NCI-H2081 (cell line): ENCODE measurements at places on chromosomes 11 and 22.

DNA sequence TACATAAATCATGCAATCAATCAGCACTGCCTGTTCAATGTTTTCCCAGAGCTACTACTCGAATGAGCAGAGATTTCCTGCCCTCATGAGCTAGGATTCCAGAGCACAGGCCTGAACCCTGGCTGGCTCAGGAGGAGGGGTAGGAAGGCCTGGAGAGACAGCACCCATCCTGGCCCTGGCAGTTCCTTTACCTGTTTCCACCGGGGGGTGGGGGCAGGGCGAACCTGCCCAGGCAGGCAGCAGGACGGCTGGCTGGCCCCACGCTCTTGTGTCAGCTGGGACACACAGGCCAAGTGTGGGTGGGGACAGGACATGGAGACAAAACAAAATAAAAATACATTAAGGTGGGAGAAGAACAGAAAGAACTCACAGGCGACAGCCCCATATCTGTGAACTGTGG is 109.8 kb upstream of the BID start:
- no peak for DNase-seq

DNA sequence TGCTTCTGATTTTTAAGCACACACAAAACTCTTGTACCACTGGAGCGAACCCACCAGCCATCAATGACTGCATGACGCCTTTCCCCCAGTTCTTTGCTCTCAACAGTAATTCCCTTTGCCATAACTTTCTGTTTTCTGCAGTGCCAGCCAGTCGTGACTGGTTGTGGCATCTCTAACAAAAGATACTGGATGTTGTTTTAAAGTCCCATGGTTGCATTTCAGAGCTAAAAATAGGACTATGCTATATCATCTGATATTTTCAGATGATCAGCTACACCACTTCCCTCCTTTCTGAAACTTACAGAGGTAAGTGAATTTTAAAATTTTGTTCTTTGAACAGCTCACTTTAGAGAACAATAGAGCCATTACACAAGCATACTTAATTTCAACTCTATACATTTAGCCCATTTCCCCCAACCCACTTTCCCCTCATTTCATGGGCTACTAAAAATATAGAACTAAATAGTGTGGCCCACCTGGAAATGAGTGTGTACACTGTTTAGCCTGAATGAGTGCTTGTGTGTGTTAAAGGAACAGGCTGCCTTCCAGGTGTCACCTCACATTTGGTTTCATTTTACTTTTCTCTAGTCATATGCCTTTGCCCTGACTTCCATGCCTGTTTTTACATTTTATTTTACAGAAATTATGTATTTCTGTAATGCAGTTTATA is 136.9 kb upstream of the ZC3H12C start:
- no peak for DNase-seq

DNA sequence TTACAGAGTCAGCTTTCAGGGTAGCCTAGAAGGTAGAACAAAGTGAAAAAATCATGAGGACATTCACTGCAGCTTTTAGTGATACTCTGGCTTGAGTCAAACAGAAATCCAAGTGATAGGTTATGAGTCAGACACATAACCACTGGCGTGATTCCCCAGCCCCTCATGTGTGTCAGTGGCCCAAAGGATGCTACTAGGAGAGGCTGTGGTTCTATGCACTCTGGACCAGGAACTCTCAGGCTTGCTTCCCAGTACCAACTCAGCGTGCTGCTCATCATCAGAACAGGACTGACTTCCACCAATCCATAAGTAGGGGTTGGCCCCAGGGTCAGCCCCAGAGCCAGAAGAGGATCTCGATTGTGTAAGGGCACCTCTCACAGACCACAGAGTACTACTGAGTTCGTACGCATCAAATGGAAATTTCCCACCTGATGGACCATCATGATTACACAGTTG is 116.8 kb downstream of the MED15 start:
- DNase-seq = no peak

GRCh38 chr11:109150581-109150980 is 271.4 kb upstream of the C11orf87 start:
- no peak for DNase-seq

GRCh38 chr11:121614636-121615240 is 162.0 kb upstream of the SORL1-AS1 start:
- no peak for DNase-seq

GRCh38 chr11:29368126-29368525 is 648.7 kb downstream of the KCNA4 start:
- no peak for DNase-seq

DNA sequence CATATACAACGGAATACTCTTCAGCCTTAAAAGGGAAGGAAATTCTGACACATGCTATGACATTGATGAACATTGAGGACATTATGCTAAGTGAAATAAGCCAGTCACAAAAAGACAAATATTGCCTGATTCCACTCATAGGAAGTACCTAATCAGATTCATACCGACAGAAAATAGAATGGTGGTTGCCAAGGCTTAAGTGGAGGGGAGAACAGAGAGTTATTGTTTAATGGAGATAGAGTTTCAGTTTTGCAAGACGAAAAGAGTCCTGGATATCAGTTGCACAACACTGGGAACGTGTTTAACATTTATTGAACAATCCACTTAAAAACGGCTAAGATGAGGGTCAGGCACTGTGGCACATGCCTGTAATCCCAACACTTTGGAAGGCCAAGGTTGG is 45.6 kb upstream of the HIPK3 start:
- DNase-seq = no peak

GRCh38 chr11:29780756-29781155 is 236.1 kb downstream of the KCNA4 start:
- peak; percentile 20 for DNase-seq

- DNase-seq = no peak
These were observed 24.0 kb downstream of the TNKS1BP1 start for GRCh38 chr11:57300785-57301184.

- no peak for DNase-seq
These were observed 53.4 kb downstream of the LIF start for GRCh38 chr22:30193031-30193775.

DNA sequence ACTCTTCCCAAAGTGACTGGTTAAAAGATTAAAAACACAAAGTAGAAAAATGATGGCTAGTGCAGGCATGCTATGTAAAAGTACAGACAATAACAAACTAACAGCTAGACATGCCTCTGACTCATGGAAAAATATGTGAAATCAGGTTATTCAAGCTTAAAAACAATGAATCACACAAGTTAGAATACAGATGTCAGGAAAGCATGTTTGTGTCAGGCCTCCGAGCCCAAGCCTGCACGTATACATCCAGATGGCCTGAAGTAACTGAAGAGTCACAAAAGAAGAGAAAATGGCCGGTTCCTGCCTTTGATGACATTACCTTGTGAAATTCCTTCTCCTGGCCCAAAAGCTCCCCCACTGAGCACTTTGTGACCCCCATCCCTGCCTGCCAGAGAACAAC is 110.1 kb downstream of the NOX4 start:
- no peak for DNase-seq

DNA sequence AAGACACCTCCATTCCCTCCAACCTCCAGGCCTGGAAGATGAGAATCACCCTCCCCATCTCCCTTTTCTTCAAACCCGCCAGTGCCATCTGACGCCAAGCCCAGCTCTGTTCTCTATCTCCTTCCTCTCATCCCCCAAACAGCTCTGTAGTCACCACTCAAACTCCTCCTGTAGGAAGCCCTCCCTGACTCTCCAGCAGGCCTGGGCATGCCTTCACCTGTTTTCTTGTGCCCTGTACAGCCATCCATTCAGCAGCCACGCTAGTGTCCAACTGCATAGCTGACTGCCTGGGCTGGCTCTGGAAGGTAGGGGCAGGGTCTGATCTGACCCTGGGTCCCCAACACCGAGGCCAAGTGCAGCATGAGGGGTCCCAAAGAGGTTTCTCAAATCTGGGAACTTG is 25.0 kb downstream of the GDPD5 start:
- no peak for DNase-seq

DNA sequence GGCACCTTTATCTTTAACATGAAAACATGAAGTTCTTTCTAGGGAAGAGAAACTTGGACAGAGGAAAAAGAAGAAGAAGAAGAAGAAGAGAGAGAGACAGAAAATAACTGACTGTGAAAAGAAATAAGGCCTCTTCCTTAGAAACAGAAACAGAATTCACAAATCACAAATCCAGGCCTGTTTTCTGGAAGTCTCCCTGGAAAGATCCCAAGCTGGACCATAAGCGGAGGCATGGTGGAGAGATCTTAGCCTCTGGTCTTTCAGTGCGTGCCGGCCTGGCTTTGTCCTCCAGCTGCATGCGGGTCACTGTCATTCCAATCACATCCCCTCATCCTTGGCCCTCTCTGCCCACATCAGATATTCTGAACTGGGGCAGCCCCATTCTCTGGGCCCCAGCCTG is 6.9 kb downstream of the FXYD6 start:
- DNase-seq = no peak
